ENCODE measurements at places on chromosomes 4 and X.

DNA sequence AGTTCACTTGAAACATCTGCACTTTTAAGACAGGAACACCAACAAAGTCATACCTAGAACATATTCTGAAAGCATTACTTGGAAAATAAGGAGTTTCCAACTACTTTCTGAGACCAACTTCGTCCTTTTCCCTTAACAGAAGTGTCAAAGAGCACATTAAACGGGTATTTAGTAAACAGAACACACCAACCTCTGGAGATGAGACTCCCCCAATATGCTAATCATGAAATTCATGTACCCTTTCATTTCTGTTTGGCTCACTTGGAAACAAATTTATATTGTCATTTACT, 69.2 kb downstream of the NOCT start:
- no peak for DNase-seq

DNA sequence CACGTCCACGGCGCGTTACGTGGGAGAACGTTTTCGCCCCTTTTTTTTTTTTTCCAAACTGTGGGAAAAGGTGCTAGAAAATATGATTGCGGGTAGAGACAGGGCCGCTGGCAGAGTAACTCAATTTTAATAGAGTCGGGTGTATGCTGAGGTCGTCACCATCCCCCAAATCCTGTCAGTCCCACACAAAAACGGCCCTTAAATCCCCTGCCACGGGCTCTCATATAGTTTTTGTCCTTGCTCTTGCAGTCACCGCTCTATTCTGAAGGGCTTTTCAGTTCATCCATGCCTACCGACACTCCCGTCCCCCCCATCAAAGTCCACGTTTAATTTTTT, 796 bp upstream of the MED14 start:
- DNase-seq: no peak

DNA sequence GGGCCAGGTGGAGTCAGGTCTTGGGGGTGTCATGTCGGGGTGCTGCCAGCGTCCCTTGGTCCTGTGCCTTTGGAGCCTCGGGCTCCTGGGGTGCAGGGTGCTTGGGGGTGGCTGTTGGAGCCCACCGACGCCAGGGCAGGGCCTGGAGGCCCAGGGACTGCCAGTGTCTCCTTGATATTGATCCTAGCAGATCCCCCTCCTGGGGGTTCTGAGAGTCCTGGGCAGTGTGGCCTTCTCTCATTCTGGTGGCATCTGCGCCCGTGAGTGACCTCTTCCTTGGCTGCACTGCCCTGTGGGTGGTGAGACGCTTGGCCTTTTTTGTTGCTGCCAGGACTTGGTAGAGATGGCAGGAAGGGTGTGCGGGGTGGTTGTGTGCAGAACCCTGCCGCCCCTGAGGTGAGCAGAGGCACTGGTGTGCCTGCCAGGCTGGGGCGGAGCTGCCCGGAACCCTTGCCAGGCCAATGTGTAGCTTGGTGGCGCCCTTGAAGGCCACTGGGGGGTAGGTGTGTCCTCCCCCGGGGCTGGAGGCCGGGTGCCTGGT, 7.0 kb downstream of the NAT8L start:
- no peak for DNase-seq

- DNase-seq: no peak
These were observed 82.4 kb downstream of the MTNR1A start for GRCh38 chr4:186472948-186473347.

GRCh38 chr4:102219129-102219528, 126.2 kb downstream of the SLC39A8 start:
- no peak for DNase-seq

- no peak for DNase-seq
These were observed 15.7 kb downstream of the ZXDB start for GRCh38 chrX:57607295-57608187.

DNA sequence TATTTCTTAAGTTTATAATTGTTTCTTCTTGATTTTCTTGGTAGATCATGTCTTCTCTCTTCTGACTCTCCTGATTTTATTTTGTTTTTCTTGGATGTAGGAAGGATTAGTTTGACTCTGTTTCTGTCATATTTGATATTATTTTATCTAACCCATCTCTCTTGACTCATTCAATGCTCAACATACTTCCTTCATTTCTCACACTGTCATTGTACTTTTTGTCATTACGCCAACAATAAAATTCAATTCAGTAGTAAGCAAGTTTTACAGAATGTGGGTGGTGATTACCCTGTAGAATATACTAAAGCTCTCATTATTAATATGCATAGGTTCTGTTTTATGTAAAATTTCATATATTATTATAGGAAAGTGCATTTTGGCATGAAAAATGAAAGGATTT, 1303.0 kb upstream of the AGA start:
- no peak for DNase-seq

DNA sequence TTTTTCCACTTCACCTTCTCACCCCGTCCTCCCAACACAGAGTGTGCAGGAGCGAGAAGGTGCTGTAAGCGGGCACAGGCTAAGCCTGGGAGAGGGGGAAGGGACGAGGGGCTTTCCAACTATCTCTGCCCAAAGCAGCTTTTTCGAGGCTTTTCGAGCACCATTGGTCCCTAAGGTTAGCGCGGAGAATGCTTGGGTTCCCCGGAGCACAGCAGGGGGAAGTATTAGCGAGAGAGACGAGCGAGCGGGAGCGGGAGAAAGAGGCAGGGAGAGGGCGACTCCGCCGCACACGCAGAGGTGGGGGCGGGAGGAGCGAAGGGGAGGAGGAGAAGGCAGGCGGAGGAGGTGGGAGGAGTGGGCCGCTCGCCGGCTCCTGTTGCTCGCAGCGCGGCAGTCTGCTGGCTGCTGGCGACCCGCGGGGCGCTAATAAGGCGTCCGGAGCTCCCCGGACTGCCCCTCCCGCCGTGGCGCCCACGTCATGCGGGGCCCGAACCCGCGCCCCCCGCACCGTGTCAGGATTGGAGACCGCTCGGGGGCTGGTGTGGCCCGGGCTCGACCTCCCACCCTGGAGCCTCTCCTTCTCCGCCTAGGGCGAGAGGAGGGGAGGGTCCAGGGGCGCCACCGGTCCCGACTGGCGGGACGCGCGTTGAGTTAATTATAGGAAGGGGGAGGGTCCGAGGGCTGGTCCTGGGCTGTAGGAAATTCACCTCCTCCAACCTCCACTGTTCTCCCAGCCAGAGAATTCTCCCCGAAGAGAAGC, at the start of gene ADAMTS3:
Gene ADAMTS3 (minus strand): TSS at position 263 of the 760 bp plus-strand sequence. CDS start 459 bp downstream, outside the sequence.
- no peak for DNase-seq

- DNase-seq: no peak
These were observed 427.3 kb upstream of the RASGEF1B start for GRCh38 chr4:81898862-81899504.

All from T-helper 1 cell (primary cell).